ENCODE measurements at places on chromosomes 12 and 14.
A peak's percentile ranks its signal among the peaks of the same experiment; 100 is the strongest.

DNA sequence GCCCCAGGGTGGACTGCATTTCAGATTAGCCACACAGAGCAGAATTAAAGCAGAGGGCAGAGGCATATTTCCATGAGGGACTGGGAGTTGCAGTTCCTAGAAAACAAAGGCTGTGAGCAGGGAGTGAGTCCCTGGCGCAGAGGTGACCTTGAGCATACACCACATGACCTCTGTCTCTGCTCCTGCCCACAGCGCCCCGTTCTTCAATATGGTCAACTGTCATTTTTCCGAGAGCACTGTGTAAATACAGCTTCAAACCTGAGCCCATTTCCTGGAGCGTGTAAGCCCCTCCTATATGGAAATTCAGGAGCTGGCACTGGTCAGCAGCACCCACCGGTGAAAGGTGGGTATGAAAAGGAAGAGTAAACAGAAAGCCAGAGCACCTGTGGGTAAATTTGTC lies 192.2 kb upstream of the PELI2 start:
- DNase-seq = no peak

- no peak for DNase-seq
Measured at GRCh38 chr12:81070846-81071245, 7.0 kb upstream of the ACSS3 start.

- no peak for DNase-seq
Measured at GRCh38 chr14:55832122-55832911, 252.3 kb downstream of the KTN1 start.

DNA sequence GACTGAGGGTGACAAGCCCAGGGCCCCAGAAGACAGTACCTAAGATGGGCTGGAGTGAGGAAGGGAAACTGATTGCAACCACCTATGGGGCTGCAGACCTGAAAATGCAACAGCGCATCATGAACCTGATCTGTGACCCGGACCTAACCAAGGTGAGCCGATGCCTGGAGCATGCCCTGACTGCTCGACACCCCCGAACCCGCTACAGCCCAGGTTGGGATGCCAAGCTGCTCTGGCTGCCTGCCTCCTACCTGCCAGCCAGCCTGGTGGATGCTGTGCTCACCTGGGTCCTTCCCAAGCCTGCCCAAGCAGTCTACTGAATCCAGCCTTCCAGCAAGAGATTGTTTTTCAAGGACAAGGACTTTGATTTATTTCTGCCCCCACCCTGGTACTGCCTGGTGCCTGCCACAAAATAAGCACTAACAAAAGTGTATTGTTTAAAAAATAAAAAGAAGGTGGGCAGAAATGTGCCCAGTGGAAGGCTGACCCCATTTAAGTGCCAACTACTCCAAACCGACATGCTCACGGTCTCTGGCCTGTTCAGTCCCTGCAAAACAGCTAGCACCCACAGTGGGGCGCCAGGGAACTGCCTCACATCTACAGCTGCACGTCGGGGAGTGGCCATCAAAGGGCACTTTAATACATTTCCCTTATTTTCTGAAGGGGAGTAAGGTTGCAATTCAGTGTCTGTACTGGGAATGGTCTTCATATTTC lies 4.2 kb downstream of the RDH5 start:
- DNase-seq = peak; percentile 58

- no peak for DNase-seq
Measured at GRCh38 chr12:102638777-102639176, 158.4 kb upstream of the IGF1 start.

DNA sequence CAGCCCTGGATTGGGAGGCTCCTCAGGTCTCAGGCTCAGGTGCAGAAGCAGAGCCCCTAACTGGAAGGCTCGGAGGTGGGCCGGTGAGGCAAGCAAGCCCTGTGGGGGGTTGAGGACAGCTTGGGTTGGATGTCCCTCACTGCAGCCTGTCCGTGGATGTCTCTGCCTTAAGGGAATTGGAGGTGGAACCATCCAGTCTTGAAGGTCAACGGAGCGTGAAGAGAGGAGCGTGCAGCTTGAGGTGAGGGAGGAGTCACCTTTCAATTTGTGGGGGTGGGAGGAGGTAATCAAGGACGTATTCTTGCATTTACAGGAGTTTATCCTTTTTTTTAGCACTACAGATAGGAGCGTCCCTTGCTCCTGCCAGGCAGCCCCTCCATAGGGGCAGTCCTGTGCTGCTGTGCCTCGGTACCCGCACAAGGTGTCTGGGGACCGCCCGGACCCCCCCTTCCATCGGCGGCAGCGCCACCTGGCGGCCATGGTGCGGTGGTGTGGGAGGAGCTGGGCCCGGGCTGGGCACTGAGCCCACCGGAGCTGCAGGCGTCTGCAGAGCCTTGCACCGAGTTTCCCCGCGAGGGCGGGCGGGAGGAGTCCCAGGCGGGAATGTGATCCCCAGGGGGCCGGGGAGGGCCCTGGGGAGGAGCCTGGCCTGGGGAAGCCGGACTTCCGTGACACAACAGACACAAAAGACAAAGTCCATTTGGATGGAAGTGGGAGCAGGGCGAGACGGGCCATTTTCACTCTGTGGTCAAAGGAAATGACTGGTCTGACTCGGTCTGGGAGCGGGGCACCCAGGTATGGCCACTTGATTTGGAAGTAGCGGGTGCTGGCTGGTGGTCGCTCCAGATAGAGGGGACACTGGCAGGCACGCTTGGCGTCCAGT lies 864 bp downstream of the DNAJC22 start:
- DNase-seq = peak; percentile 66

DNA sequence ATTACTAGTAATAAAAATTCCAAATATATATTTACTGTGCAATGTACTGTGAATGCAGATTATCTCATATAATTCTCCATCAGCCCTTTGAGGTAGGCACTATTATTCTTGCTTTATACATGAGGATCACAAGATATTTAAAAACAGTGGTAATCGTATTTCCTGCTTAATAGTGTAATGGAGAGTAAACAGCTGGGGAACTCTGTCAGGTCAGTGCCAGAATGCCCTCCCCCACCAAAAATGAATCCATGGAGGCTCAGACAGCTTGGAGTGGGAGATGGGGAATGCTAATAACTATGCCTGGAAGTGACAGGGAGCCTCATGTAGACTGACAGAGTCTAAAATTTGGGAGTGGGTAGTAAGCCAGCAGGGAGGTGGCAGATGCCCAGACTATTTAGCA lies 153.6 kb downstream of the PAH start:
- DNase-seq = no peak

DNA sequence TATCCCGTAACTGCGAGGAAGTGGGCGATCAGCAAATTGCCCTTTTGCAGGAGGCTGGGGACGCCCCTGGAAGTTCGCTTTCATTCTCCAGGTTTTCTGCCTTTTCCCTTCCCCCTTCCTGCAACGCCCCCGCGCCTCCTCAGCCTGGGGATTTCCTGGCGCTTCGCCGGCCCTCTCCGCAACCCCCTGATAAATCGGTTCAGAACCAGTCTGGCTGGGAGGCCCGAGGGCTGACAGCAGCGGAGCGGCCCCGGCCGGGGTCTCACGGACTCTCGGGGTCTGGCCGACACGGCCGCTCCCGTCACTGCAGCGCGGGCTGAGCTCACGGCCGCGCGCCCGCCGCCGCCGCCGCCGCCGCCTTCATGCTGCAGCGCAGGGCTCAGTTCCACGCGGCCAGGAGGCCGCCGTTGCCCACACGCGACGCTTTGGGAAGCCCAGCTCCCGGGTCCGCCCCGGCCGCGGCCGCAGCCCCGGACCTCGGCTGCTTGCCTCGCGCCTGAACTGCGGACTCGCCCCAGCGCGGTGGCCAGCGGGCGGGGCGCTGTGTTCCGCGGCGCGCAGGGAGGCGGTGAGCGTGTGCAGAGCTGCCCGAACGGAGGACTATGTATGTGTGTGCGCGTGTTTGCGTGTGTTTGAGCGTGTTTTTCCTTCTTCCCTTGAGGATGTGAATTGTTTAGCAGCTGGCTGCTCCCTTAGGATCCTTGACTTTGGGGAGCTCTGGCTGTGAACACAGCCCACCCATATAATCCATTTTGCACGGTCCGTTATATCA lies at the start of gene LRFN5:
Gene LRFN5, plus strand, starts transcription at position 345 of the 772 bp plus-strand sequence.
- DNase-seq = no peak

DNA sequence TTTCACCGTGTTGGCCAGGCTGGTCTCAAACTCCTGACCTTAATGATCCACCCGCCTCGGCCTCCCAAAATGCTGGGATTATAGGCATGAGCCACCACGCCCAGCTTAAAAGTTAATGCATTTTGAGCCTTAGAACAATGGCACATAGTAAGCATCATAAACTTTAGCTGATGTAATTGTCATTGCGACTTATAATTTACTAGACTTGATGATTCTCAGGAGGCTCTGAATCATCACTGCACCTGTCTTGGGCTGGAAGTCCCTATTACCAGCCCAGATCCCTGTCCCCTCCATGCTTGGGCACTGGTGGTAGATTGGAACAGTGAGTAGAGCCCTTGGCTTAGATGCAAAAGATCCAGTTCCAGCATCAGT lies 26.1 kb downstream of the KMT5A start:
- DNase-seq = no peak

GRCh38 chr14:105212541-105213300 lies 31.6 kb upstream of the NUDT14 start:
- DNase-seq = no peak

GRCh38 chr14:72451054-72451972 lies 442.6 kb downstream of the DPF3 start:
- peak; percentile 38 for DNase-seq

- DNase-seq = no peak
Measured at GRCh38 chr12:48822711-48823110, 4.4 kb downstream of the CACNB3 start.

GRCh38 chr14:63438065-63438757 lies 105.0 kb downstream of the PPP2R5E start:
- peak; percentile 3 for DNase-seq

- DNase-seq = no peak
Measured at GRCh38 chr14:95664066-95664465, 22.2 kb upstream of the TCL1B start.

DNA sequence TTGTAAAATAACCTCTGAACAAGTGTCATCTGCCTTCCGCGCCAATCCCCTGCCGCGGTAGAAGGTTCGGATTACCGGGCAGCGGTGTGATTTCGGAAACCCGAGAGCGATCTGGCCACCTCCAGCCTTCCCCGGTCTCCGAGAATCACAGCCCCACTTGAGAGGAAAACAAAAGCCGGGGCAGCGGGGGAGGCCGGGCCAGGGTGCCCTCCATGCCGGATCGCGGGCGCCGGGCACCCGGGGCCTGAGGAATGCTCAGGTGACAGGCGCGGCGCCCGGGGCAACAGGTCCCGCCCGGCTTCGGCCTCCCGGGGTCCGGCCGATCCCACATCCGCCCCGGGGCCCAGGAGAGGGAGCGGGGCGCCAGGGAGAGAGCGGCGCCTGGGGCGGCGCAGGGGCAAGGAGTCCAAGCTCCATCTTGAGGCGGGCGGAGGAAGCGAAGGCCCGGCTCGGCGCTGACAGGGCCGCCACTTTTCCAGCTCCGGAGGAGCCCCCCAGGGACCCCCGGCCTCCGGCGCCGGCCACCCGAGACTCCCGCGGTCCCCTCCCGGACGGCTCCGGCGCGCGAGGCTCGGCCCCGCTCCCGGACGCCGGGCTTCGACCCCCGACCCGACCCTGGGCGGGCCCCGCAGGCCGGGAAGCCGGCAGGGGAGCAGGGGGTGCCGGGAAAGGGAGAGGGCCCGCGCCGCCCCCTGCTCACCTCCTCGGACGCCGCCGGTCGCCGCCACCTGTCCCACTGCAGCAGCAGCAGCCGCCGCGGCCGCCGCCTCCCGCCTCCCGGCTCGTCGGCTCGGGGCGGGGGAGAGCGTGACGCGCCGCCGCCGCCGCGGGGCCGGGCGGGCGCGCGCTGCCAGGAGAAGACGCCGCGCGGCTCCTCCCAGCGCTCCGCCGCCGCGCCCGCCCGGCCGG lies at the start of gene CLIP1:
Gene CLIP1, minus strand, starts transcription at position 849 of the 909 bp plus-strand sequence. CDS start 42,217 bp downstream, outside the sequence.
- peak; percentile 50 for DNase-seq

- DNase-seq = no peak
Measured at GRCh38 chr12:131642101-131642540, 68.8 kb upstream of the SFSWAP start.

GRCh38 chr12:3122841-3123678 lies 45.9 kb downstream of the TSPAN9 start:
- DNase-seq = no peak

DNA sequence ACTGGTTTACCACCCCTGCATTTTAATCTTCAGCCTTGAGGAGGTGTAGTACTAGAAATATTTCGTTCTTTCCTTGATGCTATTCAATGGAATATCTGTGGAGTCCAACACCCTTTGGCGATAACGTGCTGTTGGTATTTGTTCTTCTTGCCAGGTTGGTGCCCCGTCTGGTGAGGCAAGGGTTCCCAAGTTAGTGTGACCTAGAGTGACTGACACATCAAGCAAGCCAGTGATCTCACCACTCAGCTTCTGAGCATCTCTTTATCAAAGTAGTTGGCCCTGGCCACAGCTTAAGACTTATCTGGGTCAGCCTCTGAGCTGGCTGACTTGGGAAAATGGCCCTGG lies 60.2 kb downstream of the PLXNC1 start:
- DNase-seq = peak; percentile 7

DNA sequence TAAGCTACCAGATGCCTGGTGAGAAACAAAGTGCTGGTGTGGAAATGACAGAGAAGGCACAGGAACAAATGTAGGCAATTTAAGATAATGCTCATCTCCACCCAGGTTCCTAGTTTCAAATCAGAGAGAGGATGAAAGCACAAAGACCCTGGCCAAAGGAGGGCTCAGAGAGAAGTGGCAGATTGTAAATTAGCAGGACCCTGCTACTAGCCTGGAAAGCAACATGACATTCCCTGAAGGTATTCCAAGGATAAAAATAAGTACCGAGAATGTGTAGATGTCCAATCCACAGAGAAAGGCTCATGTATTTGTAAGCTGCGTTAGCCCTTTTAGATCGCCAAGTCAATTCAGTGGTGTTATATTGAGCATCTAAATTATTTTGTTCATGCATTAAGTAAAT lies 324.0 kb downstream of the TMEM117 start:
- no peak for DNase-seq

DNA sequence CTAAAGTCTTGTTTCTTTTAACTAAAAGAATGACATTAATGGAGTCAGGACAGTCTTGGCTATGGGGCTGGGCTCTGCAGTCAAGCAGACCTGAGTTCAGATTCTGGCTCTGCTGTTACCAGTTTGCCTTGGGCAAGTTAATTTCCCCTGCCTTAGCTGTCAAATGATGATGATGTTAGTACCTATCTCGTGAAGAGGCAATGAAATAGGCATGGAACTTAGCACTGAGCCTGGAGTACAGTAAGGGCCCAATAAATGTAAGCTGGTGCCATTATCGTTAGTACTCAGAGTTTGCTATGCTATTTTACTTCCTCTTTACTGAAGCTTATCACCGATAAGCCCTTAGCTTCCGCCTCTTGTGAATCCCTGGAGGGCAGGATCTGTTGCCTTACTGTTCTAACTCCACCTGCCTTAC lies 8.5 kb downstream of the FBXW8 start:
- DNase-seq = no peak

All from stimulated activated CD4-positive, alpha-beta T cell treated with anti-CD3 and anti-CD28 coated beads, Interleukin-4, amount 100 ng/mL, for 4 hours (primary cell).